ENCODE measurements at places on chromosomes 7 and 10. TPM values are rescaled to one million over a fixed set of nuclear protein-coding genes. Genes with fewer than 3 reads are reported as not detected.

Gene FOXI2
- total RNA-seq = not detected

Gene SLC26A3
- total RNA-seq = not detected

Gene HIBADH
- total RNA-seq = 33.2 TPM

Gene GSTO1
- 65.5 TPM for total RNA-seq

Gene MYOZ1
- 1.7 TPM for total RNA-seq

Gene RELN
- 9.7 TPM for total RNA-seq

Gene SLK
- total RNA-seq = 29.7 TPM

DNA sequence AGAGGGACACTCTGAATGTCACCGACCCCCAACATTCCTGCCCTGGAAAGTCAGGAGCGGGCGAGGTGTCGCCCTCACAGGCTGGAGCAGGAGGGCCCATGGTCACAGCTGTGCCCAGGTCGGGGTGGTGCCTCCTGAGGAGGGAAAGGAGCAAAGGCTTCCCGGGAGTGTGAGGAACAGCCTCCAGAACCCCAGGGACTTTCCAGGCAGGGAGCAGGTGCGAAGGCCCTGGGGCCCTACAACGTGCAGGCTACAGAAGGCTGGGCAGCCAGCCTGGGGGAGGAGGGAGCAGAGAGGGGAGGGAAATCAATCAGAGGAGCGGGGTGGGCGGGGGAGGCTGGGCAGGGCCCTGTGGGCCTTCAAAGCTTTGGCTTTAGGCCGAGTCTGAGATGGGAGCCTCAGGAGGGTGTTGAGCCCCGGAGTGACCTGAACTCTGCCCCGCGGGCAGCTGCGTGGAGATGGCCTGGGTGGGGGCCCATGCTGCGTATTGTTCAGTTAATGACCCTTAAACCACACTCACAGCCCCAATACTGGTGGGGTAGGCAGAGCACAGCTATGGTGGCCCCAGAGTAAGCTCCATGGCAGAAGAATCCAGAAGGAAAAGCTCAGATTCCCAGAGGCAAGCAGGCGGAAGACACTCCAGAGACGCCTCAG lies 44.2 kb upstream of the PPP2R2D start:
- no peak overlapping the region for H3K27ac ChIP-seq
- H3K4me3 ChIP-seq = no peak overlapping the region
- H3K4me1 ChIP-seq = no peaks in the 10 kb centered on the region
- DNase-seq = peak; percentile 12
- no peaks in the 10 kb centered on the region for H3K36me3 ChIP-seq

DNA sequence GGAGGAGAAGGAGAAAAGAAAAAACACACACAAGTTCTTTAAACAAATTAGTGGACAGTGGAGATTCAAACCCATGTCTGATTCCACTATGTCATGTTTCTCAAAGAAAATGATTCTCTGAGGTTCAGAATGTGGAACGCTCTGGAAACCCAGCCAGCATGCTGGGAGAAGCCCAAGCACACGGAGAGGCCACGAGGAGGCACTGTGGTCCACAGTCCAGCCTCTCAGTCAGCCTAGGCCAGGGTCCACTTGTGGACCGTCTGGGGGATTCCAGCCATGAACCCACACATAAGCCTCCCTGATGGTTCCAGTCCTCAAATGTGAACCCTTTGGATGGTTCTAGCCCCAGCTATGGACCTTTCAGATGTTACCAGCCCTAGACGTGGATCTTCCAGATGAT lies 73.4 kb downstream of the CAV1 start:
- DNase-seq = no peak
- H3K27me3 ChIP-seq = no peaks in the 10 kb centered on the region
- H3K4me3 ChIP-seq = no peak overlapping the region
- no peaks in the 10 kb centered on the region for H3K36me3 ChIP-seq

GRCh38 chr7:7895754-7896153 lies 72.8 kb upstream of the GLCCI1 start:
- DNase-seq = no peak
- H3K27ac ChIP-seq = no peak overlapping the region
- H3K4me1 ChIP-seq = peaks cover 20% of the 10 kb centered on the region
- no peaks in the 10 kb centered on the region for H3K27me3 ChIP-seq

- DNase-seq = no peak
- H3K36me3 ChIP-seq = peaks cover 1% of the 10 kb centered on the region
- H3K27me3 ChIP-seq = no peaks in the 10 kb centered on the region
Measured at GRCh38 chr7:94632338-94633013, 23.5 kb downstream of the SGCE start.

DNA sequence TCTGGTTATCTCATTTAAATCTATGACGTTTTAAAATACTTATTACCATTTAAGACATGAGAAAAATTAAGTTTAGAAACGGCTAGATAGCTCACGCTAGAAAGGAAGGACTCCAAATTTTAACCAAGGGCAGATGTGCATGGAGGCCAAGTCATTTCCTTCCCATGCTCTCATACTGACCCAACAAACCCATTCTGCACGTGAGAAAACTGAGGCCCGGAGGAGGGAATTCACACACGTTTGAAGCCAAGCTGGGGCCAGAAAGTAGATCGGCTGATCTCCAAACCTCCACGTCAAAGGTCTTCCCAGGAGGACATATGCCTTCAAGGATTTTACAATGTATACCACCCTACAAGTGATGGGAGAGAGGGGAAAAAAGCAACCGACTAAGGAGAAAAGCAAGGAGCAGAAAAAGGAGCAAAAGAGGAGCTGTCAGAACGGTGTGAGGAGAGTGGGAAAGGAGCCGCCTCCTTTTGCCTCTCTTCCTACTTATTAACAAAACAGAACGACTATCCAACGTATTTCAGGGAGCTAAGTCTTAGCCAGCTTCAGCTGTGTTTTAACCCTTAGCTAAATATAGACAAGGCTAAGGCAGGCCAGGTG lies 645 bp upstream of the SIRT1 start:
- H3K4me1 ChIP-seq = peaks cover 7% of the 10 kb centered on the region
- H3K27me3 ChIP-seq = no peaks in the 10 kb centered on the region

DNA sequence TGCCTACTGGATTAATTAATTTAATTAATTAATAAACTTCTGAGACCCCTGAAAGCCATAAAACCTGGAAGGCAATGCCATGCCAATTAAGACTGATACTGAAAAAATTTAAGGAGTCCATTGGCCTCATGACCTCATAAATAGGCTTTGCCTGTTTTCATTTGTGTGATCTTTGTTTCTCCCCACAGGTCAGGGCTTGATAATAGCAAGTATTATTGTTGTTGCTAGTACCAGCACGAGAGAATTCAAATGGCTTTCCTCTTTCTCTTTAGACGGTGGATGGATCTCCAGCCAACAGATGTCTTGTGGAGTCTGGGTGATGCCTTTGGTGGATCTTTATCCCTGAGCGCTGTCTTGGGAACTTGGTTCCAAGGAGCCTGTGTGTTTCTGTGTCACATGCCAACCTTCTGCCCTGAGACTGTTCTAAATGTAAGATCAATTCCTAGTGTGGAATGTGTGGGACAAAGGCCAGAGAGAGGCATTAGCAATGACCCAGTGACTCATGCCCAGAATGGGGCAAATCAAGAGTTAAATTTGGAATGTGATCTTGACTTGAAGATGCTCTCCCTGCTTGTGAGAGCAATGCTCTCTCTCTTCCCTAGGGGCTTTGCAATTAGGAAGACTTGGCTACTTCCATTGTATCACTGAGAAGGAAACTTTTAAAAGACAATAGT lies 17.7 kb downstream of the ACSM6 start:
- peaks cover 14% of the 10 kb centered on the region for H3K36me3 ChIP-seq
- DNase-seq = no peak
- no peak overlapping the region for H3K27ac ChIP-seq
- H3K4me1 ChIP-seq = peaks cover 9% of the 10 kb centered on the region
- H3K27me3 ChIP-seq = no peaks in the 10 kb centered on the region

GRCh38 chr10:118977022-118977599 lies 52.4 kb upstream of the NANOS1 start:
- H3K27me3 ChIP-seq = no peaks in the 10 kb centered on the region
- peaks cover 18% of the 10 kb centered on the region for H3K36me3 ChIP-seq
- no peak overlapping the region for H3K4me3 ChIP-seq
- H3K27ac ChIP-seq = no peak overlapping the region

GRCh38 chr7:46245586-46246111 lies 324.6 kb upstream of the IGFBP3 start:
- H3K4me3 ChIP-seq = no peak overlapping the region
- H3K36me3 ChIP-seq = peaks cover 10% of the 10 kb centered on the region
- peaks cover 17% of the 10 kb centered on the region for H3K4me1 ChIP-seq
- H3K27ac ChIP-seq = no peak overlapping the region
- no peaks in the 10 kb centered on the region for H3K27me3 ChIP-seq
- DNase-seq = no peak

DNA sequence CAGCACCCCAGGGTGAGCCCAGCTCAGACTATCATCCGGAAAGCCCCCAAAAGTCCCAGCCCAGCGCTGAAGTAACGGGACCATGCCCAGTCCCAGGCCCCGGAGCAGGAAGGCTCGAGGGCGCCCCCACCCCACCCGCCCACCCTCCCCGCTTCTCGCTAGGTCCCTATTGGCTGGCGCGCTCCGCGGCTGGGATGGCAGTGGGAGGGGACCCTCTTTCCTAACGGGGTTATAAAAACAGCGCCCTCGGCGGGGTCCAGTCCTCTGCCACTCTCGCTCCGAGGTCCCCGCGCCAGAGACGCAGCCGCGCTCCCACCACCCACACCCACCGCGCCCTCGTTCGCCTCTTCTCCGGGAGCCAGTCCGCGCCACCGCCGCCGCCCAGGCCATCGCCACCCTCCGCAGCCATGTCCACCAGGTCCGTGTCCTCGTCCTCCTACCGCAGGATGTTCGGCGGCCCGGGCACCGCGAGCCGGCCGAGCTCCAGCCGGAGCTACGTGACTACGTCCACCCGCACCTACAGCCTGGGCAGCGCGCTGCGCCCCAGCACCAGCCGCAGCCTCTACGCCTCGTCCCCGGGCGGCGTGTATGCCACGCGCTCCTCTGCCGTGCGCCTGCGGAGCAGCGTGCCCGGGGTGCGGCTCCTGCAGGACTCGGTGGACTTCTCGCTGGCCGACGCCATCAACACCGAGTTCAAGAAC lies 1.1 kb downstream of the VIM start:
- H3K4me3 ChIP-seq = peak overlapping the region; percentile 92
- peak overlapping the region; percentile 96 for H3K27ac ChIP-seq
- H3K27me3 ChIP-seq = peaks cover 35% of the 10 kb centered on the region
- peak; percentile 77 for DNase-seq

DNA sequence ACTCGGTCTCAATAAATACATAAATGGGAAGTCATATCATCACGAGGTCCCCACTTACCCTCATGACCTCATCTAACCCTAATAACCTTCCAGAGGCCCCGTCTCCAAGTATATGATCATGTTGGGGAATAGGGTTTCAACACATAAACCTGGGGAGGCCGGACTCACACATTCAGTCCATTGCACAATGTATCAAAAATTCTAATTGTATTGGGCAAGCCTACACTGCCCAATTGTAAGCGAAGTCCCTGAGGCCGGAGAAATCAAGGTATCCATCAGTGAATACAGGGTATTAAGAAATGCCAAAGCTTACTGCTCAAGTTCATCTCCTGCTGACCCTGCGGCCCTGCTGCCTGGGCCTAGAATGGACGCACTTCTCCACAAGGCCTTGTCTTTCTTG lies 69.6 kb downstream of the PARP12 start:
- no peak overlapping the region for H3K4me3 ChIP-seq
- no peak for DNase-seq
- no peaks in the 10 kb centered on the region for H3K36me3 ChIP-seq
- H3K27me3 ChIP-seq = no peaks in the 10 kb centered on the region
- no peak overlapping the region for H3K27ac ChIP-seq

GRCh38 chr10:13161857-13162271 lies 506 bp downstream of the MCM10 start:
- no peaks in the 10 kb centered on the region for H3K27me3 ChIP-seq
- peak overlapping the region; percentile 11 for H3K27ac ChIP-seq
- H3K4me1 ChIP-seq = peaks cover 14% of the 10 kb centered on the region
- no peak for DNase-seq
- H3K4me3 ChIP-seq = peak overlapping the region; percentile 77
- H3K36me3 ChIP-seq = no peaks in the 10 kb centered on the region

DNA sequence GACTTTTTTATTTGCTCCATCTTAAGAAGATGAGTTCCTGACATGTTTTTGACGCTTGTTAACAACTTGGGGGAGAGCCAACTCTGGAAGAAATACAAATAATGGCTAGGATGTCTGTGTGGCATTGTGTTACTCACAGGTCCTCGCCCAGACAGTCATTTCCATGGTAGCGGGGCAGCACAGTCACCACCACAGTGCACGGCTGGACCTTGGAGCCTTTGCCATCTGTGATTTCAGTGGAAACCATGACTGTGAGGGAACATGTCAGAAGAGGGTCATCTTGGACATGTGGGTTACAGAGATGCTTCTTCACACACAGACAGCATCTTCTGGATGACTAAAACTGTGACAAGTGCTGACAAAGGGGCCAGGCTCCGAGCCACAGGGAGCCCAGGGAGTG lies 74.5 kb downstream of the PKD1L1 start:
- H3K27ac ChIP-seq = no peak overlapping the region
- no peak overlapping the region for H3K4me3 ChIP-seq
- no peaks in the 10 kb centered on the region for H3K36me3 ChIP-seq
- peaks cover 1% of the 10 kb centered on the region for H3K27me3 ChIP-seq

DNA sequence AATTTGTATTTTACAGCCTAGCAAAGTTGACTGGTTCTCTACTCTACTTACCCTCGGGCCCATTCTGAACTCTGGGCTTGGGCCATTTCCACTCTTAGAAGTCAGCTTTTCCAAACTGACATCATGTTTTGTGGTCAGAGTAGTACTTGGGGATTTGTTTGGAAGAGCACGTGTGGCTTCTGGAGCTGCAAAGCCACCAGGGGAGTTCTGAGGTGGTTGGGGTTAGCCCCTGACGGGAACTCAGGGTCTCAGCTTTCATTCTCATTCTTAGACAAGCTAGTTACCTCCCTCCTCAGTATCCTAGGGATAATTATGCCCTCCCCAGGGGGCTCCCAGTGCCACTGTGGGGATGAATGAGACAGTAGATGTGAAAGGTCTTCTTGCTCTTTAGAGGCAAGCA lies 647.7 kb upstream of the GALNT17 start:
- H3K27me3 ChIP-seq = no peaks in the 10 kb centered on the region
- no peak overlapping the region for H3K27ac ChIP-seq
- peaks cover 19% of the 10 kb centered on the region for H3K36me3 ChIP-seq
- H3K4me3 ChIP-seq = no peak overlapping the region

- H3K27ac ChIP-seq = no peak overlapping the region
- H3K4me1 ChIP-seq = peaks cover 18% of the 10 kb centered on the region
- H3K36me3 ChIP-seq = no peaks in the 10 kb centered on the region
- DNase-seq = no peak
- no peak overlapping the region for H3K4me3 ChIP-seq
Measured at GRCh38 chr10:23345861-23346260, 1.3 kb upstream of the C10orf67 start.

GRCh38 chr7:151484971-151485707 lies 34.6 kb downstream of the RHEB start:
- no peaks in the 10 kb centered on the region for H3K27me3 ChIP-seq
- no peak overlapping the region for H3K4me3 ChIP-seq
- H3K27ac ChIP-seq = peak overlapping the region; percentile 35
- DNase-seq = no peak
- H3K4me1 ChIP-seq = peaks cover 12% of the 10 kb centered on the region

DNA sequence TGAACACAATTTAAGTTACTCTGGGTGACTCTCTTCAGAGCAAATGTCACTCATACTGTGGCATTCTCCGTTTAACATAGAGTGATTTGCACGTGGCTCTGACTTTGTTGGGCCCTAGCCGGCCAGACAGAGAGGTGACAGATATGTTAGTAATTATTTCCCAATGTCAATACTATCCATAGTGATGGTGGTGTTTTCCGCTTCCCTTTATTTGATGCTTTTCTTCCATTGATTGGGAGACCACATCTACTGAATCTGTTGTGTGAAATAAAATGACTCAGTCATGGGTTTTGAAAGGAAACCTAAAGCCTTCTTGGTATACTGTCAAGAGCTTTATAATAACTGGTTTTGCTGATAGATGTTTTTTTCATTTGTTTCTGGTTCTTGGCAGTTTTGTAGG lies 7.4 kb downstream of the AVL9 start:
- DNase-seq = no peak
- no peak overlapping the region for H3K27ac ChIP-seq
- H3K4me3 ChIP-seq = no peak overlapping the region
